Umbilical cord (tissue), 2 donors: ENCODE measurements at places on chromosomes 1 and 21. TPM values are rescaled to one million over a fixed set of nuclear protein-coding genes. Genes with fewer than 3 reads are reported as not detected.

Gene AADACL3
- 5.8 TPM for total RNA-seq

Gene CELSR2
- 2.6 TPM for total RNA-seq

Gene TGFB2
- total RNA-seq = 38.8 TPM

Gene VCAM1
- 37.6 TPM for total RNA-seq

Gene JAM2
- total RNA-seq = 35.9 TPM

Gene PM20D1
- total RNA-seq = 1.4 TPM

Gene IFNLR1
- total RNA-seq = 5.3 TPM

Gene OLIG2
- not detected for total RNA-seq

Gene TSSK3
- total RNA-seq = 1.9 TPM

Gene FMO5
- 14.0 TPM for total RNA-seq

Gene TNFRSF9
- total RNA-seq = 1.2 TPM

Gene EPHA2
- total RNA-seq = 21.7 TPM

Gene COL9A2
- total RNA-seq = 9.1 TPM

Gene DNM3
- 6.7 TPM for total RNA-seq

Gene MXRA8
- 196 TPM for total RNA-seq

Gene SPRR2G
- 11.3 TPM for total RNA-seq

Gene TCHH
- total RNA-seq = 0.96 TPM

Gene LRRC53
- total RNA-seq = 10.4 TPM

Gene FBXO2
- total RNA-seq = 4.1 TPM

Gene TRIM58
- total RNA-seq = 7.7 TPM

Gene GJB5
- total RNA-seq = 4.3 TPM

Gene IL6R
- total RNA-seq = 14.7 TPM

Gene TEX38
- 4.3 TPM for total RNA-seq

Gene MCOLN3
- total RNA-seq = 2.6 TPM

Gene VWA5B1
- 0.24 TPM for total RNA-seq

Gene COL8A2
- 110 TPM for total RNA-seq

Gene OR10J4
- not detected for total RNA-seq

Gene AGO3
- total RNA-seq = 51.3 TPM

Gene ASTN1
- 5.8 TPM for total RNA-seq

Gene TRAF3IP3
- 6.7 TPM for total RNA-seq

Gene NBPF6
- not detected for total RNA-seq

Gene LCE3E
- total RNA-seq = not detected

Gene ZNF683
- 1.4 TPM for total RNA-seq

Gene SERPINC1
- not detected for total RNA-seq

Gene RGL1
- 30.8 TPM for total RNA-seq

Gene TFB2M
- 14.4 TPM for total RNA-seq

Gene TMEM52
- not detected for total RNA-seq

Gene OR2AK2
- not detected for total RNA-seq

Gene PLEKHN1
- 1.2 TPM for total RNA-seq

Gene LCE1F
- total RNA-seq = not detected

Gene ERICH3
- 2.4 TPM for total RNA-seq

Gene KIRREL1
- 89.1 TPM for total RNA-seq

Gene TRIM45
- 12.0 TPM for total RNA-seq

Gene GNPAT
- 38.0 TPM for total RNA-seq

Gene HEYL
- total RNA-seq = 4.1 TPM

Gene BARHL2
- not detected for total RNA-seq

Gene CACNA1S
- 0.96 TPM for total RNA-seq

Gene S100A16
- total RNA-seq = 40.0 TPM

Gene ACKR1
- 8.4 TPM for total RNA-seq
